AG04450 (cell line): ENCODE measurements at places on chromosomes 4 and X.

- no peak for DNase-seq
These were observed 89.0 kb downstream of the PLAC1 start for GRCh38 chrX:134569306-134569705.

GRCh38 chr4:125727931-125728330, 413.2 kb downstream of the FAT4 start:
- DNase-seq = no peak

GRCh38 chrX:13688384-13688957, 457 bp upstream of the RAB9A start:
- no peak for DNase-seq

DNA sequence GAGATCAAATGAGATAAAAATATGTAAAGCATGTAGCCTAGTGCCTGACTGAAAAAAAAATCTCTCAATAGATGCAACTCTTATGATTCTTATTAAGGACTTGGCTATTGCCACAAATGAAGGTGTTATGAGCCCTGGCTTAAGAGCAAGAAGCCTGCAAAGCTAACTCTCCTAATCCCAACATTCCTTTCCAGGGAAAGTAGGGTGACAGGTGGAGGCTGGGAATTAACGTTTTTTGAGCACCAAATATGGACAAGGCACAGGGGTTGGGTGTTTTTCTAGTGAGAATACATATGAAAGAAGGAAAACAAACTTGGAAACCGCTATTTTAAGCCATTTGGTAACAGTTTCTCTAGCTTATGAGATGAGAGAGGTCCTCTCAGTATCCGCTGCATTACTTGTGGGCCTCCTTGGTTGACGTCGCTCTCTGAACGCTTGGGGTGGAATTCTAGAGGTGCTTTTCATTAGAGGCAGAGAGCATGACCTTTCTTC, 2.4 kb downstream of the RHOH start:
- no peak for DNase-seq

DNA sequence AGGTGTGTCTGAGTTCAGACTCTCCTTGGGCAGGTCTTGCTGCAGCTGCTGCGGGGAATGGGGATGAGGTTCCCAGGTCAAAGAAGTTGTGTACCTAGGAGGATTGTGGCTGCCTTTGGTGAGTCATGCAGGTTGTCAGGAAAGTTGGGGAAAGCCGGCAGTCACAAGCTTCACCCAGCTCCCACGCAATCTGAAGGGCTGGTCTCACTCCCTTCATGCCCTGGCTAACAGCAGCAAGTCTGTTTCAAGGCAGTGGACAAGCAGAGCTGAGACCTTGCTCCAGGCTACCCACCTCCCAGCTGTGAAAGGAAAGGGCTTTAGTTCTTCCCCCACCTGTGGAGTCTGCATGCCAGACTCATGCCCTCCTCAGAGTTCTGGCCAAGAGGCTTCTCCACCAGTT, 287.2 kb downstream of the DTHD1 start:
- no peak for DNase-seq

DNA sequence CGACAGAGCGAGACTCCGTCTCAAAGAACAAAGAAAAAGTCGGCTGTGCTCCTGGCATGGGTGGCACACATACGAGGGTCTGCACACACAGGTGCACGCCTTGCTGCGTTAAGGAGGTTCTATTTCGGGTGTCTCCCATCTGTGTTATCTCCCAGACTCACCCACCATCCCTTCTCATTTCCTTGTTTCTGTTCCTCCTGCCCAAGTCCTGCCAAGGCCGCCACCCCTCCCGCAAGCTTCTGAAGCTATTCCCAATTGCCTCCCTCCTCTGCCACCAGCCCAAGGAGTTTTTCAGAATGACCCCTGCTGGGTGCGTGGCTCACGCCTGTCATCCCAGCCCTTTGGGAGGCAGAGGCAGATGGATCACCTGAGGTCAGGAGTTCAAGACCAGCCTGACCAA, 6.0 kb upstream of the IL3RA start:
- no peak for DNase-seq

- no peak for DNase-seq
These were observed 65.6 kb downstream of the MCF2 start for GRCh38 chrX:139642241-139642927.

DNA sequence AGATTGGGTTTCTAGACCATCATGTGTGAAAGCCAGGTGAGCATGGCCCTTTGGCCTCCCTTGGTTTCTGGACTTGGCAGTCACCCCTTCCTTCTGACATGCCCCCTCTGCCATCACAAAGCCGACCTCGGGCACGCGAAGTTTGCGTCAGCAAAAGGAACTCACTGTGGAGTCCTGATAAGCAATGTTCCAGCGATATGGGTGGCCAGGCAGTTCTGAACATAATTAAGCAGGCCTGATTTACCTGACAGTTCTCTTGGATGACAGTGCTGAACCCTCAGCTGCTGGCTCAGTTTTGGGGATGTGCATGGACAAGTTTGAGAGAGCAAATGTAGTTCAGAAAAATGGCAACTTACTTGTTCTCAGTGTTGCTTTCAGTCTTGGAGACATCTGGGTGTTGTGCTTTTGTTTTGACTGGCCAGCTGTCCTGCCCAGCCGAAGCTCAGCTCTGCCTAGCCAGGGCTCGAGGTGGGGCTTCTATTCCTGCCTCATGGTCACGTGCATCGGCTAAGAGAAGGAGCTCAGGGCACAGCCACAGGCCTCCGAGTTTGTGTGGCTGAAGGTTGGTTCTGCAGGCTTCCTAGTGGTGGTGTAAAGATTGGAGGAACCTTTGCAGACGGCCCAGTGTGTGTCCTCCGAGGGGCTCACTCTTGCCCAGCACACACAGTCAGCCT, 78.3 kb downstream of the CLDN34 start:
- DNase-seq = no peak

- DNase-seq = no peak
These were observed 27.8 kb upstream of the PSAPL1 start for GRCh38 chr4:7462509-7462971.

DNA sequence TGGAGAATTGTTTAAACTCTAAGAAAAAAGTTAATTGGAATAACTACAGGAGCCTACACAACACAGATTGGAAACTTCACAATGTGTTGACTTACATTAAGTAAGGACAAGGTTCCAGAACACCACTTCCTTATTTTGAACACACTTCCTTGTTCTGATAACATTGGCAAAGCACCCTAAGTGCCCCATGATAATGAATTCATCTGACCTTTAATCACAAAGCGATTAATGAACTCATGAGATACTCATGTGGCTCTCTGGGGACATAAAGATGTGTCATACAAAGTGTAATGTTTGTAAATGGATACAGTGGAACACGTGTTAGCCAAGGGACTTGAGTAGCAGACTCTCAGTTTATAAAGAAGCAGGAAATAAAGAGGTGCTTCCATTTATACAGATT, 69.0 kb upstream of the ATOH1 start:
- DNase-seq = no peak

DNA sequence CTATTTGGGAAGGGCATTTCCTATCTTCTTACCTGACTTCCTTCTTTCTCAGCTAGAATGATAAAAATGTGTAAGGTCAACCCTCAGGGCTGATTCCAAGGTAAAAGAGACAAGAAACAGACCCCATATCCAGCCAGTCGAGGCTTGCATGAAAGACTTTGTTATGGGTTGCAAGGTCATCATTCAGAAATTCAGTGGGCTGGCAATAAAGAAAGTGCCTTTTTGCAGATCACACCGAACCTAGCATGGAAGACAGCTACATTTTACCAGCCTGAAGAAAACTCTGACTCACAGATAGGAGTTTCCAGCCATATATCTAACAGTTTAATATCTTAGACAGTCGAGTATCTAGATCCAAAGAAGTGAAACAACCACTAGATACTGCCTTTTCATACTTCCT, 87.4 kb downstream of the PDGFC start:
- no peak for DNase-seq

- no peak for DNase-seq
These were observed 382.7 kb upstream of the GALNTL6 start for GRCh38 chr4:171430495-171430894.

GRCh38 chrX:139327355-139327754, 203.2 kb upstream of the F9 start:
- no peak for DNase-seq

DNA sequence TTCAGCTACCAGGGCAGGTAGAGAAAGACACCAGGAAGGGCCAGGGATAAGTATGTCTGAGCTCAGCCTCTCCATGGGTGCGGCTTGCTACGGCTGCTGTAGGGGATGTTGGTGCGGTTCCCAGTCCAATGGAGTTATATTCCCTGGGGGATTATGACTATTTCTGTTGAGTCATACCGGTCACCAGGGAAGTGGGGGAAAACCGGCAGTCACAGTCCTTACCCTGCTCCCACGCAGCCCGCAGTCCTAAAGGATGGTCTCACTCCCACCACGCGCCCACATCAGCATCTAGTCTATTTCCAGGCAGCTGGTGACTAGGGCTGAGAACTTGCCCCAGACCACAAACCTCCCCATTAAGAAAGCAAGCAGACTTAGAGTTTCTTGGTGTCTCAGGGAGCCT, 191.6 kb downstream of the VEGFC start:
- DNase-seq = no peak

GRCh38 chr4:148958317-148958716, 516.1 kb upstream of the NR3C2 start:
- DNase-seq = no peak

DNA sequence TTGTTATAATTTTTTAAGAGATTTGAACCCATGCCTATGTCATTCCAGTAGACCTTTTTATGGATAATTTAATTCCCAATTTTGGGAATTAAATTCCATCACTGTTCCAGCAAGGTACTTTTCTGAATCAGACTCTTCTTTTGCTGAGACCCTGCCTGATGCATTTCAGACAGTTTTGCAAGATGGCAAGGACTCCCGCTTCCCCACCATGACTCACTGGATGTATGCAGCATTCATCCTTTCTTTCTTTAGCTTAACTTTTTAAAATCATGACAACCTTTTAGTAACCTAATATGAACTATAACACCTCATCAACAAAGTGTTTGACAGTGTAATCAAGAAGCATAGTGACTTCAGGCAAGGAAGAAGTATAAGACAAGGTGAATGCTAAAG, 178.1 kb upstream of the LEF1 start:
- DNase-seq = no peak

DNA sequence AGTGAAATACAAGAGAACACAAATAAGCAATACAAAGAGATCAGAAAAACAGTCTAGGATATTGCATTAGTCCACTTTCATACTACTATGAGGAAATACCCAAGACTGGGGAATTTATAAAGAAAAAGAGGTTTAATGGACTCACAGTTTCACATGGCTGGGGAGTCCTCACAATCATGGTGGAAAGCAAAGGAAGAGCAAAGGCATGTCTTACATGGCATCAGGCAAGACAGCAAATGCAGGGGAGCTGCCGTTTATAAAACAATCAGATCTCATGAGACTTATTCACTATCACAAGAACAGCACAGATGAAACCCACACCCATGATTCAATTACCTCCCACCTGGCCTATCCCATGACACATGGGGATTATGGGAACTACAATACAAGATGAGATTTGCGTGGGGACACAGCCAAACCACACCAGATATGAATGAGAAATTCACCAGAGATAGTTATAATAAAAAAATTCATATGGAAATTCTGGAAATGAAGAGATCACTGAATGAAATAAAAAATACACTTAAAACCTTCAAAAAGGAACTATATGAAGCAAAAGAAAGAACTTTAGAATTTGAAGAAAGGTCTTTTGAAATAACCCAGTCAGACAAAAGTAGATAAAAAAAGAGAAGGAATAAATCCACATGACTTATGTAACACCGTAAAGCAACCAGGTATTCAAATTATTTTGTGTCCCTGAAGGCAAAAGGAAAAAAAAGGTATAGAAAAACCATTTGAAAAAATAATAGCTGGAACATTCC, 16.2 kb upstream of the NAA11 start:
- DNase-seq = no peak

DNA sequence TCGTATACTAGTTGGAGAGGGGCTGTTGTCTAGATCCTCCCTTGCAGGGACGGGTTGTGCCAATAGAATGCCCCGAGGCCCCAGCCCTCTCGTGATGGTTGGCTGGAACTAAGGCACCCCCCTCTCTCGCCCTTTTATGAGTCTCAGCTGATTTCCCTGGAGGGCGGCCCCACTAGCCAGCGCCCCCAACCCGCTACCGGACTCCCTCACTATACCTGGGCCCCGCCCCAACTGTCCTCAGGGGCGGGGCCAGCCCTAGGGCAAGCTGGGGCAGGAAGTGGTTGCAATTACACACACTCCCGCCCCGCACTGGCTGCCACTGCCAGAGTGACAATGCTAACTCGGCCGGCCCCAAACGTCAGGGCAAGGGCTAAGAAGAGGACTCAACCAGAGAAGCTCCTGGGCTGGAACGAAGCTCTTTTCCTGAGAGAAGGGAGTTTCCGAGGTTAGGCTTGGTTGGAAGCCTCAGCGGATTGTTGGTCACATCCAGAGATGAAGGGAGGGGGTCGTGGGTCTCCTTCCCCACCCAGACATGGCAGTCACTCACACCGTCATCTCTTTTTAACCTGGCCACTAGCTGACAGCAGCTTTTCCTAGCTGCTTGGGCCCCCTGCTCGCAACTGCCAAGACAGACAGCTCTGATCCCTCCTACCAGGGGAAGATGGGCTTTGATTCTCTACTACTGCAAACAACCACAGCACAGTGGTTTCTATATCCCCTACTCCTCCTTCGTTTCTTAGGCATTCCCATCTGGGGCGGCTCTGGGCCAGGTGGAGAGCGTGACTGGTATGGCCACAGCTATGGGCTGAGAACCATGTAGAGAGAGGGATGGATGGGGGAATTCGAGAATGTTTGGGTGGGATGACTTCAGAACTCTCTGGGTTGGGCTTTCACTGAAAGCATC, 21.0 kb upstream of the BCORL1 start:
- no peak for DNase-seq

- no peak for DNase-seq
These were observed 160.1 kb downstream of the CBR4 start for GRCh38 chr4:168849997-168850396.

GRCh38 chr4:6987588-6987961, 55.6 kb upstream of the TADA2B start:
- DNase-seq = no peak

- DNase-seq = peak; percentile 77
These were observed 103.4 kb downstream of the PDE5A start for GRCh38 chr4:119525005-119525749.

DNA sequence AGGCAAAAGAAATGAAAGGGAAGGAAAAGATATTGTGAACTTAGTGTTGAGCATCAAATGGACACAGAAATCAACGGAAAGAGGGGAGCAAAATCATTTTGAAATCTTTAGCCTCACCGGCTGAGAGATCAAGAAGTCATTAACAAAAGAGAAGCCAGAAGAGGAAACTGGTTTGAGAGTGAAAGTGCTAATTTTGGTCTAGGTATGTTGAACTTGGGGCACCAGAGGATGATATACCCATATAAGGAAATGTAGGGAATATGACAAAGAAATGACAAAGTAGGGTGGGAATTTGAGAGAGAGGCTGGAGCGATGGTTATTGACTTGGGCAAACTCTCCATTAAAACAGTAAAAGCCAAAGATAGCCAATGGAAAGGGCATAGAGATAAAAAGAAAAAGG, 183.4 kb upstream of the ATOH1 start:
- no peak for DNase-seq
